ENCODE measurements at places on chromosomes 5 and 9. TPM values are rescaled to one million over a fixed set of nuclear protein-coding genes. Genes with fewer than 3 reads are reported as not detected.

The NRG2 gene
- 0.08 TPM for total RNA-seq

The CSF1R gene
- under 0.01 TPM for total RNA-seq

The DIRAS2 gene
- total RNA-seq: not detected

The ZNF608 gene
- 0.95 TPM for total RNA-seq

The PCDHGB5 gene
- total RNA-seq: 5.9 TPM

The ANKRD34B gene
- not detected for total RNA-seq

The FAM78A gene
- 0.49 TPM for total RNA-seq
